Caudate nucleus (tissue), 63 donors: ENCODE measurements at places on chromosomes 3 and 15.

DNA sequence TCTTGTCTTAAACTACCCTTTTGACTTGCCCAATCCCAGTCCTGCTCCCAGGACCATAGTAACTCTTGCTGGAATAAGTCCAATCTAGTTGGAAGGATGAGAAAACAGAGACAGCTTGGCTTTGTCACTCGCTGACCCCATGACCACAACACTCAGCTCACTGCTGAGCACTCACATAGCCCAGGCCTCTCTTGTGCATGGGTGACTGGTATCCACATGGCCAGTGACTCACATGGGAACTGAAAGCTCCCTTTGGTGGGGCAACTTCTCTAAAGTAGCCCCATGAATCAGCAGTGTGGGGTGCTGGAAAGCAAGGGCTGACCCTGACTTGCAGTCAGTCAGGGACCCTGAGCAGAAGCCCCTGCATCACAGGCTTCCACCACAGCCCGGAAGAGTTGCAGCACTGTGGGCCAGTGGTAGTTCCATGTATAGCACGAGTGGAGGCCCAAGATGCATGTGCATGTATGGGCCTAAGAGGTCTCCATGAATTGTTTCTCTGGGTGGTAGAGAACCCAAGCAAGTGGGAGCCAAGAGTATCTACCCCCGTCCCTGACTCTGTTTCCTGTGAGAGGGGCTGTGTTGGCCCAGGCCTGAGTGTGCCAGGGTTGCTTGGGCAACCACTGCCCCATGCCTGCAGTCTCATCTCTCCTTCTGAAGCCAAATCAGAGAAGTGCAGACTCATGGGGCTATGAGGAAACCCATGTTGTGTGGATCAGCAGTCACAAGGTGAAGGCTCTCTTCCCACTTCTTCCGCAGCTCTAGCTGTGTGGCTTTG, 62.1 kb upstream of the XCR1 start:
- DNase-seq = no peak

DNA sequence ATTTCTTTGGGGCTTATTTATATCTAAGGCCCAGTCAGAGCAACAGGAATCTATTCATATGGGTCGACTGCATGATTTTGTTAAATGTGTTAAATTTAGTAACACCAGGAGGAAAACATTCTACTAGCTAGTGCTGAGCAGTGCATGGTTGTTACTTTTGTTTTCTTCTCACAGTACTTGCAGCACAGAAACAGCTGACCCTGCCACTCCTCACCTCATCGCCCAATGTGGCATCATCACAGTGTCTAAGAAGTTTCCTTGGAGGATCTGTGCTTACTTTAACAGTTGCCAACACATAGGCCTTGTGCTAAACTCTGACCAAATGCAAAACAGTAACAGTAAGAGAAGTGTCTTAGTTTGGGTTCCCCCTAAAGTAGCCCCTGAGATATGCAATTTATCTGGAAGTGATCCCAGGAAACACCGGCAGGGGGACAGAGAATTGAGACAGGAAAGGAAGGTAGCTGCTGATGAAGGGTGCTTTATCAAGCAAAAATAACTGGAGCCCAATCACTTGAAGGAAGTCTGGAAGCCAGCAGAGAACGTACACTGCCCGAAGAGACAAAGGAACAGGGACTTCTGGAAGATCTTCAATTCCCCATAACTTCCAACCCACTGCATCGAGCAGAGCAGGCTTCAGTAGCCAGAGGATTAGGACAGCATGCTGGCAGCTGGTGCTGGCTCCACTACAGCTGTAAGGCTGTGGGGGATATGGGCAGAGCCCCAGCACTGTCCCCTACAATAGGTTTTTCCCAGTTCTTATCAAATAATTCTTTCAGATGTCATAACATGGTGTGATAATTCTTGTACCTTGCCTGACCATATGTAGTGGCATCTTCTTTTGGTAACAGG, 36.0 kb upstream of the ULK4 start:
- DNase-seq = no peak

DNA sequence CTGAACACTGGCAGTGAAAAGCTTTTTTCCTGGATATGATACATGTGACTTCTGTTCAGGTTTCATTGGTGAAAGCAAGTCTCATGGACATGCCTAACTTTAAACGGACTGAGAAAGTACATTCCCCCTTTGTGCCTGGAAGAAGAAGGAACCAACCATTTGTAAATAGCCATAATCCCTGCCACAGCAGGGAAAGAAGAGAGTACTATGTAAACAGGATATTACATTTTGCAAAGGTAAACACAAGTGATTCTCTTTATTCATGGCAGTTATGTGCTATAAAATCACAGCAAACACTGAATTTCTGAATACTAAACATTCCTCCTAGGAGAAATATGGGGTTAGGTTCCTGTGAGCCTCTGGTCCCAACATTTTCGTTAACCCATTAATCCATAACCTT, 46.8 kb downstream of the PRICKLE2 start:
- no peak for DNase-seq

DNA sequence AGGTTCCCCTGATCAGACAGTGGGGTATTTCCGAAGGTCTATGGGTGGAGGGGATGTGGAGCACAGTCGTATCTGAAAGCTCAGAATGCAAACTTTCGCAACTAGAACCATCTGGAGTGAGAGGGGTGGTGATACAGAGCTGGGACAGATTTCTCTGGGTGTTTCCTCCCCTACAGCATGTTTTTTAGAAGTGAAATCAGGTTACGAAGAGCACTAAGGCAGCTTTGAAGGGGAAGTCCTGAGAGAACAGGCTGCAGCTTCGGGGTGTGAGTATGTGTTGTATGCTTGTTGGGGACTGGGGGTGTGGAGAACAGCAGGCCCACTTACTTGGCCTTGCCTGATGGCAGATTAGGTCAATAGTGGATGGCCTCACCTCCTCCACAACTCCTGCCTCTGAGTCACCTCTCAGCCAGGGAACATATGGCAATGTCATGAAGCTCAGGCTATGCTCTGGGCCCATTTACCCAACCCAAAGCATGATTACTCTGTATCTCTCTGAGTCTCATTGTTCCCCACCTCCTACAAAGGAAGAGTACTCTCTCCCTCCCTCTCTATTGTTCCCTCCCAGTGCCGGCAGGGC, 107.2 kb upstream of the RASGRP1 start:
- DNase-seq = no peak

DNA sequence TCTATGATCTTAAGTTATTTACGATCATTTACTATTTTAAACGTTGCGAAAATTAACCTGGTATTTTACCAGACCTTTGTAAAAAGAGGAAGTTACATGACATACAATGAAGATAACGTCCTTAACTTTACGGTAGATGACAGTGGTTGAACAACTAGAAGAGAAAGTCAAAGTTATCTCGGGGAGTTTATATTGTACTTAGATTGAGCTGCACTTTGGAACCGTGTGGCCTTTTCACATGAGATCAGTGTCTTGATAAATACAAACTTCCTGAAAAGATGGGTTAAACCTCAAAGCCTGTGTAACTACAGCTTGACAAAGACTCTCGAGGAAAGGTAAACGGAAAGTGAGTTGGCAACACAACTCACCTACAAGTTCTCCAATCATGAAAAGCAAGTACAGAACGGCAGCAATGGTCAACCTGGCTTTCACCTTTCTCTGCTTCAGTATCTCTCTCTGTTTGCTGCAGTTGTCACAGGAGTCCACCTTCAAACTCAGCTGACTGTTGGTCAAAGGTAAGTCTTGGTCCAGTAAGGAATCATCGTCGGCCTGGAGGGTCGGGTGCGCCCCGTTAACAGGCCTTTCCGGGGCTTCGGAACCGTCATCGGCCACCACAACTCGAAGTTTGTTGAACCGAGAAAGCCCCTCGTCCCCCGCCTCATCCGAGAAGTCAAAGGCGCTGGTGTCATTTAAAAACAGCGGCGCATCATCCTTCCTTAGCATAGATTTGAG, 793 bp downstream of the SLC30A4 start:
- DNase-seq = no peak

DNA sequence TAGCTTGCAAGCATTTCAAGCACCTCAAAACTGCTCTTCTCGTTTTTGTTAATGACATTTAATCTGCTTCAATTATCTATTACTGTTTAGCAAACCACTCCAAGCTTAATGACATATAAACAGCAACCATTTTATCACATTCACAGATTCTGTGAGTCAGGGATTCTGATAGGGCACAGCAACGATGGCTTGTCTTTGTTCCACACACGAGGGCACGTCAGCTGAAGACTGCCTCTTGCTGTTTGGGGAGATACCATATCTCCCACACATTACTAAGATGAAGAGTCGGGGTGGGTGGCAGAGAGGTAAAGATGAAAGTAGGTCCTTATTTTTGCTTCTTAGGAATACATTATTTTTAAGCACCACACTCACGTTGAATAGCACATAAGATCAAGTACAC, 19.3 kb downstream of the CPOX start:
- no peak for DNase-seq

DNA sequence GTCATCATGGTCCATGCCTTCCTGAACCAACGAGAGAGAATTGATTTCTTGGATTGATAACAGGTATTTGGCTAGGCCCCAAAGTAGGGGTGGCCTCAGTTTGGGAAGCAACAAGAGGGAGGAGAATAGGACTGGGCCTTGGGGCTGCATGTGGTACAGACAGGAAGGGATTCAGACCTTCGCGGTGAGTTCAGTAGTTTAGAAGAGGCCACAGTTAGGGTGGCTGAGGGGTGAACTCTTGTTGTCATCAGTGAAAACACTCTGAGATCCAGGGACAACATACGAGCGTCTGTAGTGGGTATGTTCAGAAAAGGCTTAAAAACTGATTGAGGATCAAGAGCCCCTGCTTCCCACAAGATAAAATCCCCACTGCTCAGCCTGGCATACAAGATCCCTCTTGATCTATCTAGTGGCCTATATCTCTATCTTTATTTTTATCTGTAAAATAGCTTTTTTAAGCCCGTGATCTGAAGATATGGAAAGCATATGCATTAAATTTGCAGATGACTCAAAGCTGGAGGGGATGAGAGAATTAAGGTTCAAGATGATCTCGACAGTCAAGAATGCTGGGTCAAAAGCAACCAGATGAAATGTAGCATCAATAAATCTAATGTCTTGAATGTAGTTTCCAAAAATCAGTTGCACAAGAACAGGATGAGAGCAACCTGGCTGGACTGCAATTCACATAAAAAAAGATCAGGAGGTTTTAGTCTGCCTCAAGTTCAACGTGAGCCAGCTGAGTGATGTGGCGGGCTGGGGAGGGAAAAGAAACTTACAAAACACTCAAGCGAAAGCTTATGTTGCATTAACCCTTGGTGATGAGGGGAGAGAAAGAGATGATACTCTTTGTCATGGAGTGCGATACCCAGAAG, 221.1 kb upstream of the TLE3 start:
- DNase-seq = no peak

GRCh38 chr3:189772584-189772983, 141.4 kb downstream of the TP63 start:
- DNase-seq = no peak
